COR-L47 (cell line): ENCODE measurements at places on chromosomes 7 and 10.

DNA sequence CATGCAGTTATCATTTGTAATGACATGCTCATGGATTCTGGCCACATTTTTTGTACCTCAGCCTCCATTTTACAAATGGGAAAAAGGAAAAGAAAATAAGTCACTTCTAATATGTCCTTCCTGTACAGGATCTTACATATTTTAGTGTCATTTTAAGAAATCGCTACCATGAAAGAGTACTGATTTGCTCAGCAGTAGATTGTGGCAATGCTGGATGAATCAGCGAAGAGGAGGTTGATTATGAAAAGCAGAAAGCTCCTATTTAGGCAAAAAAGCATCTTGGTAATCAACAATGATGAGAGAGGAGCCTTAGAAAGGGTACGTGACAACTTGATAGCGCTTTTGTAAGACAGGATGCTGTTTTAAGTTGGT, 522.9 kb downstream of the PARD3 start:
- DNase-seq, result no peak

DNA sequence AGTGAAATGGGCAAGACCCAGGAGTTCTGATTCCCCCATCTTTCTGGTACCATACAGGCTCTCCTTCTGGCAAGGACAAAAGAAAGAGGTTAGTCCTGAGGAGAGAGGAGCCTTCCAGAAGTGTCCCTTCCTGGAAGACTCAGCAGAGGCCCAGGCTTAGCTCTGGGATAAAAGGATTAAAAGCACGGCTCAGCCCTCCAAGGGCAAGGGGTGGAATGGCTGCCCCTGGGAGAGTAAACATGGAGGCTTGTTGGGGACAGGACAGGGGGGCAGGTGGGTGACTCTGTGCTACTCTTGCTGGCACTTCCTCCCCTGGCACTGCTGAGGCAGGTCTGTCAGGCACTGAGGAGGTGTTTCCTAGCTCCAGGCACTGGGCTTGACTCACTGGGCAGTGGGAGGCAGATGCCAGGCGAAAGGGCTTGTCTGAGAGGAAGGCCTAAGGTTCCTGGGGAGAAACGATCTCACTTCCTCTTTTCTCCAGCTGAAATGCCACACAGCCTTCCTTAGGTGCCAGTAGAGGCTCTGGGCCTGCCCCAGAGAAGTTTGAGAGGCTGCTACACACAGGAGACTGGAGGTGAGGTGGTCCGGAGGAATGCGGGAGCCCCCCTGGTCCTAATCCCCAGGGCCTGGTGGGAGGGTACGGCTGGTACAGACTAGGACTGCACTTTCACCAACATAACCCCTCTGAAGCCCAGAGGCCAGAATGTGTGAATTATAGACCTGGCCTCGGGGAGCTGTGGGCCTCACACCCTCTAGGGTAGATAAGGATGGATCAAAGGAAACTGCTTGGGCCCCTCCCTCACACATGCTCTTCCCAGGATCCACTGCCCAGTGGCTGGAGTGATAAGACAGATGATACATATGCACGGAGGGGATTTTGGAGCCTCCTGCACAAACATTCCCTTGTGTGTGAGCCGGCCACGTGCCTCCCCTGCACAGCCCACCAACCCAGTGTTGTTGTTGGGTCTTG, 63.2 kb upstream of the PODXL start:
- DNase-seq, result no peak

DNA sequence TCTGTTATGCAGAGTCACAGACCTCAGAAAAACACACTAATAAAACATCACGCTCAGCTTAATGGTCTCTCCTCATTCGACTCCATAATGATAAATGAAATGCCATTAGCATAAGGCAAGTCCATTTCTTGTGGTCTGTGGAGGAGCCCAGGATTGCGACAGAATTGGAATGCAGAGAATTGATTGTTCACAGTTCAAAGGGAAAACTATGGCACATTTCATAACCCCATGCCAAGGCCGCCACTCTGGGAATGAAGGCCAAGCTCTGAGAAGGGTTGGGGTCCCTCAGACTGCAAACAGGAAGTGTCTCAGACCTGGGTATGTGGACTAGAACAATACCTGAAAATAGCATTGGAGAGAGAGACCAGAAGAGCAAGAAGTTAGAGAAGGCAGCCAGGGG, 398.9 kb downstream of the ADRA2A start:
- DNase-seq, result no peak

DNA sequence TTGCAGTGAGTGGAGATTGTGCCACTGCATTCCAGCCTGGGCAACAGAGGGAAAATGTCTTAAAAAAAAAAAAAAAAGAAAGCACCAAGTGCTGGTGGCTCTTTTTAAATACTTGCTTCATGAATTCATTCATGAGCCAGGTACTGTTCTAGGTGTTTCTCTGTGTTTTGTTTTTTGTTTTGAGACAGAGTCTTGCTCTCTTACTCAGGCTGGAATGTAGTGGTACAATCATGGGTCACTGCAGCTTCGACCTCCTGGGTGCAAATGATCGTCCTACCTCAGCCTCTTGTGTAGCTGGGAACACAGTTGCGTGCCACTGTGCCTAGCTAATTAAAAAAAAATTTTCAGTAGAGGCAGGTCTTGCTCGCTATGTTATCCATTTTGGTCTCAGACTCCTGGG, 5.3 kb downstream of the STOX1 start:
- no peak for DNase-seq

DNA sequence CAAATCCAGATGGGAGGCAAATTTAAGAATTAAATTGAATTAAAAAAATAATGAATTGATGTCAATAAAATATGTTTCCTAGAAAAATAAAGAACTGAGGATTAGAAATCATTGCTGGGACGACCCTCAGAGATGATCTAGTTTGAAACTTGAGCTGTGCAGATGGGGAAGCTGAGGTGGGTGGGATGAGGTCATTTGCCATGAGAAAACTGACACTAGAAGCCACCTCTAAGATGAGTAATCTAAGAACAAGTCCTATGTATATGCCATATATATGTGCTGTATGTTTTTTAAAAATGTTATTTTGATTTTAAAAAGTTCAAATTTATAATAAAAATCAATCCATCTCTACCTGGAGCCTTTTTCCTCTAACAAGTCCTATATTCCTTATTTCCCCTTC, 135.7 kb downstream of the RSU1 start:
- DNase-seq, result no peak

DNA sequence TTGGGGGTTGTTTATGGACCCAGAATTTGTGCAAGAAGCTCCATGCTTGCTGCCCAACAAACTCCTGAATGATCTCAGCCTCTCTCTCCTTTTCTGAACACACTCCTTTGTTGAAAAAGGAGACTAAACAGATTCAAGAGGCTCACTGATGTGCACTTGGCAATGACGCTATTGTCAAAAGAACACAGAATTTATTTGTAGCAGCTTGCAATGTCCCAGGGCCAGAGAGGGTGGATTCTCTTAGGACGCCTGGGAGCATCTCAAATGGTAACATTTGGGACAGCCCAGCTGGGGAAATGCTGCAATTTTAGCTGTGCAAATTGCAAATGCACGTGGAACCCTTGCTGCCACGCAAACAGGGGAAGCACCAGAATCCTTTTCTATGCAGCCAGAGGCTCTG, 79.9 kb downstream of the GPR26 start:
- DNase-seq, result no peak

DNA sequence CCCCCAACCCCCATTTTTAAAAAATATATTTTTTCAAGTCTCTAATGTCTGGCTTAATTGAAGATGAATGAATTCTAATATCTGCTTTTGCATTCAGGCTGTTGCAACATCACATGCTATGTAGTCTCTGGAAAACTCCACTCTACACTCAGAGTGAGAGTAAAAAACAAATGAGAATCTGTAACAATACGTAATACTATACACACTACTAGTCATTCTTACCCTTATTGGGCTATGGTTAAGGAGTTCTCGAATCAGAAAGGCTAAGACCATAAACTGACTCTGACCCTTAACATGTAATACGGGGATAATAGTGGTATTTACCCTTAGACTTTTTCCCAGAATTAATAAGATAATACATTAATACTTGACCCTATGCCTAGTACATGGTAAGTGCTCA, 42.9 kb upstream of the TMEM168 start:
- DNase-seq, result no peak

DNA sequence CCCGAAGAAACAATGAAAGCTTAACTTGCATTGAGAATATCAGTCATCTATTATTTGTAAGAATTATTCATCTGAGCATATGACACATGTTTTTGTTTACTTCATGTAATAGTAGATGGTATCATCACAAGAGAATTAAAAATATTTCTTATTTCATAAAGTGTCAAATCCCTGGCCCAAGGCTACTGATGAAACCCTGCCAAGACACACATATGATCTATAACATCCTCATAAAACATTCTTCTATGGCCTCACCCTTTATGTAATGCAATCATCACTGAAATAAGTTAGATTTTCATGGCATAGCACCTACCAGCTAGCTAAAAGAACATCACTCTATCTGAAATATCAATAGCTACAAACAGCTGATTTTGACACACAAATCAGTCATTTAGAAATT, 385.6 kb upstream of the PHF14 start:
- DNase-seq, result no peak

DNA sequence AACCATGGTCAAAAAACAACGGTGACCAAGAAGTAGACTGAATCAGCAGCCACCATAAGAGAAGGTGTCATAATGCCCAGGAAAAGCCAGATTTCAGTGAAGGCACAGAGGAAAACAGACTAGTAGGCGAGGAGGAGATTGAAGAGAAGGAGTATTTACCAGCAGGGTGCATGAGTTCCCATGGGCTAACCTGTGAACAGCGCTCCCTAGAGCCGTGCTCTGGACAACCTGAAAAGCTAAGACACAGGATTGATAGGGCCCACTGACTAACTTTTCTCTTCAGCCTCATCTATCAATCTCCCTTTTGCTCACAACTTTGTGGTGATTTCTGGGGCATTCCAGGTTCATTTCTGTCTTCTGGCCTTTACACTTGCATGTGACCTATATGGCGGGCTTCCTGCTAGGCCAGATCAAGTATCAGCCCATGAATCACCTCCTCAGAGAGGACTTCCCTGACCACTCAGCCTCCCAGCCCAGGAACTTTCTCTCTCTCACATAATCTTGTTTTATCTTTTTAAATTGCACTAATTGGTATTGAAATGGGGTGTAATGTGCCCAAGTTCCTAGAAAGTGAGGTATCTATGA, 12.8 kb downstream of the ANKRD22 start:
- no peak for DNase-seq

DNA sequence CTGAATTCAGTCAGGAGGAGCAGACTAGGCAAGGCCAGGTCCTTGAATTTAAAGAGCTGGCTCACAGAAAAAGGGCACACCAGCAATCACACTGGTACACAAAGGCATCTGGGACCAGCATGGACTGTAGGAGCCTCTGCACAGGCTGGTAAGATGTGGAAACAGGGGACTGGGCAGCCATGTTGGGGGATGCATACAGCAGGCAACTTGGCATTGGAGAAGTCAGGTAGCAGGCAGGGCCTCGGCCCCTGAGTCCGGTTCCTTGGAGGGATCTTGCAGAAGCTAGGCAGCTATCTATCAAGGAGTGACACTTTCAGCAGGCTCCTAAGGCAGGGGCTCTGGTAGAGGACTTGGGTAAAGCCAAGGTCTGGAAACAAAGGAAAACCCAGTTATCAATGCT, 376.3 kb upstream of the BMPER start:
- DNase-seq, result no peak

DNA sequence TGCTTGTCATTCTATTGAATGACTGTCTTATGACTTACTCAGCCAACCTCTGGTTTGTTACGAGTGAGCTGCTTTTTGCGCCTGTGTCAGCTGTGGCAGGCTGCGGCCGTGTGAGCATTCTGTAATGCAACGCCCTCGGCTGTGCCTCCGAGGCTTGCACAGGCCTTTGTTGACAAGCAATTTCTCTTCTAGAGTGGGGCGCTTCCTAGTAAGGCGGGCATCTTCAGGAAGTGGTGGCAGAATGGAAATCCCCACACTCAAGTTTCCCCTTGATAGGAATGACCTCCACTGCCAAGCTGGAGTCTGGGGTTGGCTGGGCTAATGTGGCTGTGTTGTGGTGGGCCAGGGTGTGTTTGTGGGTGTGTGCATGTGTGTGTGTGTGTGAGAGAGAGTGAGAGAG, 20.2 kb upstream of the TMEM178B start:
- DNase-seq, result no peak

- no peak for DNase-seq
Measured at GRCh38 chr10:103740611-103741010, 114.8 kb downstream of the SH3PXD2A start.

DNA sequence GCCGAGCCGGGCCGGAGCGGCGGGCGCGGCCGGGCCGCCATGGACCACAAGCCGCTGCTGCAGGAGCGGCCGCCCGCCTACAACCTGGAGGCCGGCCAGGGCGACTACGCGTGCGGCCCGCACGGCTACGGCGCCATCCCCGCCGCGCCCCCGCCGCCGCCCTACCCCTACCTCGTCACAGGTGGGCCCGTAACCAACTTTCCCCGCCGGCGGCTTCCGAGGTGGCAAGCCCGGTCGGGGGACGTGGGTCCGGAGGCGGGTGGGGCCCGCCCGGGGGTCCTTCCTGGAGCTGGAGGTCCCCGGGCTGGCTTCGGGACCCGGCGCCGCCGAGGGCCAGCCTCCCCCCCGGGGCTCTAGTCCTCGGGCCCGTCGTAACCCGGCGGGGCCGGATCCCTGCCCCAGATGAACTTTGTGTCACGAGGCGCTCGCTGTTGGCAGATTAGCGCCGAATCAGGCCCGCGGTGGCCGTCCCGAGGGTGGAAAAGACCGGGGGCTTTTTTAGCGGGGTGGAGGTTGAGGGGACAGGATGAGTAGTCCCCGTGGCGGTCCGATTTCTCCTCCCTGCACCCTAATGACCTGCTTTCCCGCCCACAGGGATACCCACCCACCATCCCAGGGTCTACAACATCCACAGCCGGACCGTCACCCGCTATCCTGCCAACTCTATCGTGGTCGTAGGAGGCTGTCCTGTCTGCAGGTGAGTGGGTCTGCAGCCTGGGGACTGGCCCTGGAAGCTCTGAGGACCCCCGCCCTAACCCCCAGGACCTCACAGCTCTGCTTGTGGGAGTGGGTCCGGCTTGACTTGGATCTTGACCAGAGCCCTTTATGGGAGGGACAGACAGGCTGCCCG, 496 bp downstream of the BRI3 start:
- no peak for DNase-seq

- peak; percentile 61 for DNase-seq
Measured at GRCh38 chr7:139775829-139776266, 1.9 kb downstream of the HIPK2 start.
